Karpas-422 (cell line): ENCODE measurements at places on chromosomes 1 and 21.
A peak's percentile ranks its signal among the peaks of the same experiment; 100 is the strongest.

DNA sequence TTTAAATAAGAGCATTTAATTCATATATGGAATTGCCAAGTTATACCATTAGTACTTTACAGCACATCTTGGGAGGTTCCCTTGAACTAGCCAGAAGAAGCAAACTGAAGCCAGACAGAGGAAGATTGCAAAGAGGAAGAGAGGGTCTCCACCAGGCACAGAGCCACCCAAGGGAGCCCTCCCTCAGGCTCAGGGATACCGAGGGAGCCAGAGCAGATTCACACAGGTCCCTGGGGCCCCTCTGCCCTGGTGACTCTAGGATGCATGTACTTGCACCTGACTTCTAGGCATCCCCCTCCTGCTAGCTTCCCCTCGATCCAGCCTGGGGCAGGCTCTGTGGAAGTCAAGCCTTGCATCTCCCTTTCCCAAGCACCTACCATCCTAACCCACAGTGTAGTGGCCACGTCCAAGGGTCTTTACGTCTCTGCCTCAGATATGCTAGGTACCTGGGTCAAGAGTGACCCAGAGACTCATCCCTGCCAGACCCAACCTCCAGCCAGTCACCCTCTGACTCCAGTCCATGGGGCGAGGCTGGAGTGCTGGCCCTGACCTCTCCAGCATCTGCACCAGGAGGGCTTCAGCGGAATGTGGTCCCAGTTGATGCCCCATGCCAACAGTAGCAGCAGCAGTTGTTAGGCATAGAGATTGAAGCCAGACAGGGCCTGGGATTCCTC, 6.4 kb downstream of the IFNAR2 start:
- DNase-seq: no peak
- H3K36me3 ChIP-seq: peaks cover 10% of the 10 kb centered on the region; the same call in 1 of the 2 replicates
- H3K27me3 ChIP-seq: no peaks in the 10 kb centered on the region
- peaks cover 92% of the 10 kb centered on the region for H3K4me1 ChIP-seq
- no peak overlapping the region for H3K4me3 ChIP-seq
- peak overlapping the region; percentile 93 for H3K27ac ChIP-seq

GRCh38 chr1:79603843-79604242, 597.3 kb upstream of the ADGRL4 start:
- DNase-seq: no peak
- no peak overlapping the region for H3K4me3 ChIP-seq
- H3K27me3 ChIP-seq: no peaks in the 10 kb centered on the region

DNA sequence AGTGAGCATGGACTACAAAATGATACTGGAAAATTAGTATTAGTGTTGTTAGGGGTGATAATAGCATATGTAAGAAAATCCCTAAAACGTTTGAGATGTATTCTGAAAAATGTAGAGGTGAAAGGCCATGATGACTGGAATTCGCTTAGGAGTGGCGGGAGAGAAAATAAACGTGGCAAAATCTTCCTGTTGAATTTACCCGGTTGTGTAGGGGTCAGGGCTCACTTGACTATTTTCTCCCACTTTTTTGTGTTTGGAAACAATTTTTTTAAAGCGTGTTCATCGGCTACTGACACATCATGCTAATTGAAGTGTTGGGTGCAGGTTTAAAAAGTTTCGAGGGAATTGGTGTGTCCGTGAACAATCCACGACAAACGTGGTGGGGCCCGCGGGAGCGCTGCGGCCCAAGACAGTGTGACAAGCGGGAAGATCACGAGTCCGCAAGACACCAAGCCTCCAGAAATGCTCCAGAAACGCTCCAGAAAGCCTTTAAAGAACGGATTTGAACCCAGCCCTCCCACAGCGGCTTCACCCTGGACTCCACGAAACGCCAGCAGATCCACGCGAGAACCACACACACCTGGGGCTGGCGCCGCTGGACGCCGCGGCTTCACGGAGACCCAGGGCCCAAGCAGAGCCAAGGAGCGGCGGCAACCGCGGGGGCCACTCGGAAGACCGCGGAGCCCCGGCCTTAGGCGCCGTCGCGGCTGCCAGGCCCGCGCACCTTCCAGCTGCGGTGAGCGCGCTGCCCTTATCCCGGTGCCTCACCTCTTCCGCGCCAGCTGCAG, 573 bp downstream of the PSMG1 start:
- H3K27ac ChIP-seq: peak overlapping the region; percentile 42; the same call in 1 of the 2 replicates
- H3K4me3 ChIP-seq: peak overlapping the region; percentile 92
- peak; percentile 68 for DNase-seq
- no peaks in the 10 kb centered on the region for H3K27me3 ChIP-seq
- peaks cover 22% of the 10 kb centered on the region; the same call in 1 of the 2 replicates for H3K36me3 ChIP-seq

- H3K27ac ChIP-seq: no peak overlapping the region
- H3K4me1 ChIP-seq: no peaks in the 10 kb centered on the region
- DNase-seq: no peak
- H3K36me3 ChIP-seq: no peaks in the 10 kb centered on the region
Observed at GRCh38 chr1:211472724-211473123, 19.2 kb downstream of the RD3 start.

DNA sequence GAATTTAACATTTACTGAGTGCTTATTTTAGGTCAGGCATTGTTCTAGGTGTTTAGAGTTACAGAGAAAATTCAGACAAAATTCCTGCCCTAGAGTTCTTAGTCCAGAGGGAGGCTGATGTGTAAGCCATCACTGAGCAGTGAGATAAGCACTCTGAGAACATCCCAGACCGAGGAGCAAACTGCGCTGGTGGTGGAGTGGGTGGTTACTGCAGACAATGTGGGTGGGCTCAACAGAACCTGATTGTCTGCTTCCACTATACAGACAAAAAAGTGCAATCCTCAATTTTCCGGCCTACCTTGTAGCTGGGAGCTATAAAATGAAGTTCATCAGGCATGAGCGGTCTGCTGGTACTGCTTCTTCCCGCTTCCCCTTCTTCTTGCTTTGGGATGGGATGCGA, 23.5 kb downstream of the PROK1 start:
- no peak for DNase-seq
- H3K4me3 ChIP-seq: no peak overlapping the region
- H3K4me1 ChIP-seq: no peaks in the 10 kb centered on the region
- H3K36me3 ChIP-seq: no peaks in the 10 kb centered on the region
- H3K27ac ChIP-seq: no peak overlapping the region
- H3K27me3 ChIP-seq: no peaks in the 10 kb centered on the region

- H3K36me3 ChIP-seq: no peaks in the 10 kb centered on the region
- H3K4me3 ChIP-seq: peak overlapping the region; percentile 32
- H3K4me1 ChIP-seq: peaks cover 79% of the 10 kb centered on the region
- DNase-seq: peak; percentile 72
- H3K27ac ChIP-seq: peak overlapping the region; percentile 87
Observed at GRCh38 chr1:192615055-192615454, 20.9 kb upstream of the RGS13 start.

- H3K36me3 ChIP-seq: peaks cover 3% of the 10 kb centered on the region; the same call in 1 of the 2 replicates
- H3K27ac ChIP-seq: peak within 1 kb of the TSS; percentile 75
- H3K27me3 ChIP-seq: no peaks in the 10 kb centered on the region
- peak within 1 kb of the TSS; percentile 81 for H3K4me3 ChIP-seq
- DNase-seq: peak; percentile 97
Observed at GRCh38 chr1:151459331-151460046, at the start of gene POGZ. TSS of gene POGZ (minus strand) at chr1:151459494. CDS start at chr1:151442204, 17,290 bp downstream.

- H3K27ac ChIP-seq: no peak overlapping the region
- H3K36me3 ChIP-seq: no peaks in the 10 kb centered on the region
- no peaks in the 10 kb centered on the region for H3K27me3 ChIP-seq
- DNase-seq: no peak
- no peak overlapping the region for H3K4me3 ChIP-seq
Observed at GRCh38 chr1:235588916-235589515, 60.6 kb downstream of the GNG4 start.

GRCh38 chr21:36628761-36629460, 70.0 kb upstream of the SIM2 start:
- no peak overlapping the region for H3K4me3 ChIP-seq
- no peaks in the 10 kb centered on the region for H3K36me3 ChIP-seq
- H3K27me3 ChIP-seq: no peaks in the 10 kb centered on the region
- H3K27ac ChIP-seq: no peak overlapping the region

- no peaks in the 10 kb centered on the region for H3K36me3 ChIP-seq
- no peak for DNase-seq
- H3K4me1 ChIP-seq: peaks cover 11% of the 10 kb centered on the region
- H3K27me3 ChIP-seq: no peaks in the 10 kb centered on the region
- H3K4me3 ChIP-seq: no peak overlapping the region
Observed at GRCh38 chr1:156959414-156959813, 39.0 kb downstream of the LRRC71 start.

DNA sequence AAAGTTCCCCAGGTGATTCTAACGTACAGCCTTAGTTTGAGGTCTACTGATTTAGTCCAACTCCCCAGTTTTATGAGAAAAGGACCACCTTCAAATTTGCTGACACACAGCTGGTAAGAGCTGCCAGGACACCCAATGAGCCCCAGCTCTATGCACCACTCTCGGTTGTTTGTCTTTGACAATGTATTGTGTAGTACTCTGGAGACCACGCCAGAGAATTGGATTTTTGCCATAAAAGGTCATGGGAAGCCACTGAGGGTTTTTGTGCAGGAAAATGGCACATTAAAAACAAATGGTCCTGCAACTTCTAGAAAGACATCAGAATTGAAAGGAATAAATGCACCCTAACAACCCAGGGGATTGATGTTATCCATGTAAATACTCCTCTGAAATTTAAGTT, 7.1 kb upstream of the IER5 start:
- no peak for DNase-seq
- no peaks in the 10 kb centered on the region for H3K36me3 ChIP-seq
- 0 out of 2 replicates have a peak, but pooled peaks cover 3% of the 10 kb centered on the region for H3K4me1 ChIP-seq
- H3K27ac ChIP-seq: no peak overlapping the region
- no peak overlapping the region for H3K4me3 ChIP-seq

GRCh38 chr21:44509539-44509938, 30.5 kb downstream of the KRTAP10-1 start:
- no peak overlapping the region for H3K4me3 ChIP-seq
- no peaks in the 10 kb centered on the region for H3K27me3 ChIP-seq
- no peak overlapping the region for H3K27ac ChIP-seq
- peaks cover 6% of the 10 kb centered on the region for H3K4me1 ChIP-seq
- no peaks in the 10 kb centered on the region for H3K36me3 ChIP-seq

- no peaks in the 10 kb centered on the region for H3K36me3 ChIP-seq
- DNase-seq: peak; percentile 89
- H3K27me3 ChIP-seq: no peaks in the 10 kb centered on the region
- H3K4me3 ChIP-seq: no peak overlapping the region
Observed at GRCh38 chr1:9490605-9491339, 48.5 kb upstream of the SLC25A33 start.

GRCh38 chr1:7781923-7782495, 2.1 kb upstream of the PER3 start:
- H3K27ac ChIP-seq: no peak overlapping the region
- H3K4me1 ChIP-seq: peaks cover 8% of the 10 kb centered on the region
- no peak overlapping the region for H3K4me3 ChIP-seq
- DNase-seq: peak; percentile 33

DNA sequence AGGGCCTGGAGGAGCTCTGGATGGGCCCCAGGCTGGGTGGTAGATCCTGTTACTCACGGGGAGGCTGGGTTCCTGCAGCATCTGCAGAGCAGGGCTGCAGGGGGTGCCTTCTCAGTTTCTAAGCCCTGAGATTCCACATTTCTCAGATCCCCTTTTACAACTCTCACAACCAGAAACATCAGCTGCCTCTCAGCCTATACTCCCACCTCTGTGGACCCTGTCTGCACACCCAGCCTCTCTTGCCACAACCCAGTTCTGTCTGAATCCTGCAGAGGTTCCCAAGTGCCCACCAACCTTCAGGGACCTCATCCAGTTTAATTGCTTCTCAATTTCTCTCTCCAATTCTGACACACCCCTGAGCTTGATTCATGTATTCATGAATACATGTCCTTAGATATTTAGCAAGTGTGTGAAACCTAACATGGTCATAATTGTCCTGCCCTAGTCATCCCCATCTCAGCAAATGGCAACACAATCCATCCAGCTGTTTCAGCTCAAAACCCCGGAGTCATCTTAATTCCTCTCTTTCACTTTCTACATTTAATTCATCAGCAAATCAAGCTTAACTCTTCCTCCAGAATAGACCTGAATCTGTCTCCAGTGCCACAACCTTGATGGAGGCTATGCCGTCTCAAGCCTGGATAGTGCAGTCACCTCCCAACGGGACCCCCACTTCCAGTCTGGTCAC, 57.0 kb upstream of the NEK2 start:
- H3K4me3 ChIP-seq: peak overlapping the region; percentile 37
- peak overlapping the region; percentile 49 for H3K27ac ChIP-seq
- H3K36me3 ChIP-seq: no peaks in the 10 kb centered on the region
- no peak for DNase-seq

DNA sequence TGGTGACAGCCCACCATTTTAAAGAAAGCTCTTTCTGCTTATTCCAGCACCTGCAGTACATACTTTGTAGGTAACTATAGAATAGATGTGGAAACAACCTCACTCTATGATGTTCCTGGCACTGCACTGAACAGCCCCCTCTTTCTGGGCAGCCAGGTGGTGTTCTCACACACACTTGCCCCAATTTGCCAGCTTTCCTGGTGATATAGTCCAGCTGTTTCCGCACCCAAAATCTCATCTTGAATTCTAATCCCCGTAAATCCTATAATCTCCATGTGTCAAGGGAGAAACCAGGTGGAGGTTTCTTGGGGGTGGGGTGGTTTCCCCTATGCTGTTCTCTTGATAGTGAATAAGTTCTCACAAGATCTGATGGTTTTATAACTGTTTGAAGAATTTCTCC, 102.2 kb downstream of the FCRL5 start:
- no peak for DNase-seq
- no peaks in the 10 kb centered on the region for H3K36me3 ChIP-seq
- H3K27ac ChIP-seq: no peak overlapping the region

DNA sequence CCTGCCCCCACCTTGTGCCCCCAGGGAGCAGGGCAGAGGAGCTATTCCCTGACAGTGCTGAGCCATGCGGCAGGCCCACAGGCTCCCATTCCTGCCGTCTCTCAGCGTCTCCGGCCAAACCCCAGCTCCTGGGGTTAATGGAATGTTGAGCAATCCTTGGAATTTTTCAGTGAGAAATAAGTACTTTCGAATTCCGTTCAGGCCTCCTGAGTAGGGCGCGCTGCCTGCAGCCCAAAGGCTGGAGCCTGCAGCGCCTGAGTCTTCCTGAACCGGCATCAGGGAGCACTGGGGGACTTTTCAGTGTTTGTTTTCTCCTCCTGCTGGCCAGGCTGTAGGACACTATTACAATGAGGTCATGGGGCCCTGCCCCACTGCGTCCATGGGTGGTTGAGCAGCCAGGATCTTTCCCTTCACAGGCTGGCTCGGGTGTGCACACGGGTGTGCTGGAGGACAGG, 33.3 kb upstream of the CSF1 start:
- no peak overlapping the region for H3K4me3 ChIP-seq
- H3K36me3 ChIP-seq: no peaks in the 10 kb centered on the region
- no peaks in the 10 kb centered on the region for H3K27me3 ChIP-seq
- H3K27ac ChIP-seq: no peak overlapping the region
- H3K4me1 ChIP-seq: peaks cover 8% of the 10 kb centered on the region

DNA sequence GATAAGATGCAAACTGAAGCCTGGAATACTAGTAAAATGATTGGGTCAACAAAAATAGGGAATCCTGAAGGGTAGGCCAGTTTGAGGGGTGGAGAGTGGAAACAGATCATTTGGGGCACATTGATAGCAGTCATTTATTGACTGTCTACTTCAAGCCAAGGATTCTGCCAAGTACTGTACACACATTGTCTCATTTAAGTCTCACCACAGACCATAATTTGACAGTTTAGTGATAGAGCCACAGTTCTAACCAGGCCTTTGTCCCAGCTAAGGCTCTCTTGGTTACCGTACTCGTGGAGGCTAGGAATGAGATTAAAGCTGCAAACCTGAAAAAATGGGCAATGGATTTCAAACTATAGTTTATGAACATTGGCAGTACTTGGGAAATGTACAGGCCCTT, 11.2 kb downstream of the RBM15 start:
- no peaks in the 10 kb centered on the region for H3K27me3 ChIP-seq
- H3K4me3 ChIP-seq: peak overlapping the region; percentile 26; the same call in 1 of the 2 replicates

- H3K27ac ChIP-seq: no peak overlapping the region
- H3K4me1 ChIP-seq: no peaks in the 10 kb centered on the region
- DNase-seq: no peak
Observed at GRCh38 chr1:107544285-107544684, 403.4 kb downstream of the NTNG1 start.
